ENCODE measurements at places on chromosomes 16 and 17. TPM values are rescaled to one million over a fixed set of nuclear protein-coding genes. Genes with fewer than 3 reads are reported as not detected.

- H3K4me1 ChIP-seq: no peaks in the 10 kb centered on the region
- no peaks in the 10 kb centered on the region for H3K36me3 ChIP-seq
- no peak for DNase-seq
- H3K27me3 ChIP-seq: no peaks in the 10 kb centered on the region
Measured at GRCh38 chr16:35344012-35344762, 1884.8 kb downstream of the TP53TG3F start.

GRCh38 chr17:34156741-34157589, 98.1 kb upstream of the CCL2 start:
- H3K4me3 ChIP-seq: no peak overlapping the region
- peaks cover 30% of the 10 kb centered on the region for H3K27me3 ChIP-seq
- H3K27ac ChIP-seq: no peak overlapping the region

DNA sequence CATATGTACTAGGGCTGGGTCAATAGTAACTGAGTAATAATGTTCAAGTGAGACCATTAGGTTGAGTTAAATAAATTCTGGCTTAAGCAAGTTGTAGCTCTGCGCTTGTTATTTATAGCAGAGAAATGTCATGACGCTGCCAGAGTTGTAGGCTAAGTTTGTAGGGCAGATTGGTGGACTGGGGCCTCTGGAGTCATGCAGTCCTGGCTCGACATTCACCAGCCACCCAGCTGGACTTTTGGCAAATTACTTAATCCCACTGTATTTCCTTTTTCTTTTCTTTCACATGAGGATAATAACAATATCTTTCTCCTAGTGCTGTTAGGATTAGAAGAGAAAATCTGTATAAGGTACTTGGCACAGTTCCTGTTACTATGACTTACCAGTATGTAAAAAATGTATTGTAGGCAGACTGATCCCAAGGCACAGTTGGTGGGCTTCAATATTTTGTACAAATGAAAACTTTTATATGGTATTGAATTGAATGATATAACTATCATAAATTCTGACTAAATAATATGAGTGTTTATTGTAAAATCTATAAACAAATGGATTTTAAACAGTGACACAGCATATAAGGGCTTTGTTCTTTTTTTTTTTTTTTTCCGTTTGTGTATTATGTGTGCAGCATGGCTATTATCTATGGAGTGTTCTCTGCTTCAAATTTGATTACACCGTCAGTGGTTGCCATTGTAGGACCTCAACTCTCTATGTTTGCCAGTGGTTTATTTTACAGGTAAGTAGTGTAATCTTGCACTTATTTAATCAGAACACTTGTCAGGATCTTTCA, 2.6 kb downstream of the MFSD11 start:
- peaks cover 28% of the 10 kb centered on the region for H3K36me3 ChIP-seq
- H3K27me3 ChIP-seq: no peaks in the 10 kb centered on the region
- peak overlapping the region; percentile 65 for H3K27ac ChIP-seq

DNA sequence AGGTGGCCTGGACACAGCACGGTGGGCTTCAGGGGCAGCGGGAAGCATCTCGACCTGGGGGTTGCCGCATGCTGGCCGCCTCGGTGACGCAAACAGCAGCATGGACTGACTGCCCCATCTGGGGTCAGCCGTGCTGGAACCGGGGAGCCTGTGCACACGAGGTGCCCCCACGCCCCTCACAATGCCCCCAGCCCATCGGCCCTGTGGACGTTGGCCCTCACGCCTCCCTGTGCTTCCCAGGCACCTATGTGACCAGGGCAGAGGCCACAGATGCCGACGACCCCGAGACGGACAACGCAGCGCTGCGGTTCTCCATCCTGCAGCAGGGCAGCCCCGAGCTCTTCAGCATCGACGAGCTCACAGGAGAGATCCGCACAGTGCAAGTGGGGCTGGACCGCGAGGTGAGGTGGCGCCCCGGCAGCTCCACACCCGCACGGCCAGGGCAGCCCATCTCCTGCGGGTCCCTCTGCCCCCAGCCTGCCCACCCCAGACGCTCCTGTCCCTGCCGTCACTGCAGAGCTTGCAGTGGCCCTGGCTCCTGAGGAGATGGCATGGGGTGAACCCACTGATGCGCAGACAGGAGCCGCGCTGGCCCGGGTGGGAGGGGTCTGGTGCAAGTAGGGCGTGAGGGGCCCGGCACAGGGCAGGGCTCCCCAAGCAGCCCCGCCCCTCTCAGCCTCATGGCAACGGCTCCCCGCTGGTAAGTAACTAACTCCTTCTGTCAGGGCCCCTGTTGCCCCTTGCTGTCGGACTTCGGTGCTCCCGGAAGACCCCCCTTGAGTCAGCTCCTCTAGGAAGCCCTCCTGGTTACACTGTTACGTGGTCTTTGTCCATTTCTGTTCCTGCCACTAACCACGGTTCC, 13.6 kb downstream of the CDH15 start:
- no peak for DNase-seq
- no peak overlapping the region for H3K27ac ChIP-seq
- no peaks in the 10 kb centered on the region for H3K27me3 ChIP-seq

DNA sequence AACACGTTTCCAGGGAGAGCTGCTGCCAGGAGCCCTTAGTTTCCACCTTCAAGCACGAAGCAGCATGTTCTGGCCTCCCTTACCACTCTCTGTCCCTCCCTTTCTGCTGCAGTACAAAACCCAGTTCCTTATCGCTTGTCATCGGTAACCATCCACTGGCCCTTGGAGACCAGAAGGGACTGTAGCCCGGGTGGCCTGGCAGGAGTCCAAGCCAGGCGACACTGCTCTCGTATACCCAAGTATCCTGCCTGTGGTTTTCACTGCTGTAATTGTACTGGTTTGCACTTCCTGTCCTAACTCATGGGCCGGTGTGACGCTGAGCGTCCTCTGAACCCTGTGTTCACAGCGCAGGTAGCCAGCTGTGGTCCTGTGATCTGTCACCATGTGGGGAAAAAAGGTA, 81.1 kb downstream of the MAF start:
- H3K27me3 ChIP-seq: no peaks in the 10 kb centered on the region
- H3K4me1 ChIP-seq: no peaks in the 10 kb centered on the region
- DNase-seq: no peak
- H3K36me3 ChIP-seq: no peaks in the 10 kb centered on the region
- H3K27ac ChIP-seq: no peak overlapping the region
- H3K4me3 ChIP-seq: no peak overlapping the region

DNA sequence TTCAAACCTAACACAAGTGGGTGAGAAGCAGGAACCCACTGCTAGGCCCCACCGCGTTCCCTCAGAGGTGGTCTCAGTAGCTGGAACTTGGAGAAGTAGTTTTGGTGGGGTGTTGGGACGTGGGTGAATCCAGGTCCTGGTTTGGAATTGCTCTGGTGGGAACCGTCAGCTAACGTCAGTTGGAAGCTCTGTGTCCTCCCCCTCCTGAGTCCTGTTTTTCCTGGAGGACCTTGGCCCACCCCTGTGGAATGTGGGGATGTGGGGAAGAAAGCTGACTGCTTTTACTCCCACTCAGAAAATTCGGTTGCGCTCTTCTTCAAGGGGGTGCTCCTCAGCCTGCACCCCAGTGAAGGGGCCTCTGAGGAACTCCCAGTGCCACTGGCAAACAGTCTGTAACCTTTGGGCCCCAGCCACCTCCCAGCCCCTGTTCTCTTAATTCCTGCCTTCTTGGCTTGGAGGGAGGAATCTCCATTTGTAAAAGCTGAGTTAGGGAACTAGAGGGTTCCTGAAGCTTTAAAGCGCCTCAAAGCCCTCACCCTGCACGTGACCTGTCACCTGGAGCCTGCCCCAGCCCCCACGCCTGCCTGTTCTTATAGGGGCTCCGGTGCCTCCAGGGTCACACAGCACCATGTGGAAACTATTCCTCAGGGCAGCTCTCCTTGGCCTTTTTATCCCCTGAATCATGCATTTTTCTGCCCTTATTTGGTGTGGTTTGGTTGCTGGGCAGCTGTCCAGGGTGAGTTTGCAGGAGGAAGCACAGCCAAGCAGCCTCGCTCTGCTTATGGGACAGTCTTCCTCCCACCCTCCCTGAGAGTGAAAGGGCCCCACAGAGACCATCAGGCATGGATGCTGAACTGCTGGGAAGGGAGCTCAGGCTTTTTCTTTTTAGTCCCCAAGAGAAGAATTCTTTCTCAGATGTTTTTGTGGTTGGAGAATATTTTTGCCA, 16.2 kb upstream of the NAGLU start:
- no peak overlapping the region for H3K4me3 ChIP-seq
- peak; percentile 22 for DNase-seq
- peak overlapping the region; percentile 63 for H3K27ac ChIP-seq
- H3K27me3 ChIP-seq: no peaks in the 10 kb centered on the region
- peaks cover 29% of the 10 kb centered on the region for H3K4me1 ChIP-seq
- H3K36me3 ChIP-seq: no peaks in the 10 kb centered on the region

DNA sequence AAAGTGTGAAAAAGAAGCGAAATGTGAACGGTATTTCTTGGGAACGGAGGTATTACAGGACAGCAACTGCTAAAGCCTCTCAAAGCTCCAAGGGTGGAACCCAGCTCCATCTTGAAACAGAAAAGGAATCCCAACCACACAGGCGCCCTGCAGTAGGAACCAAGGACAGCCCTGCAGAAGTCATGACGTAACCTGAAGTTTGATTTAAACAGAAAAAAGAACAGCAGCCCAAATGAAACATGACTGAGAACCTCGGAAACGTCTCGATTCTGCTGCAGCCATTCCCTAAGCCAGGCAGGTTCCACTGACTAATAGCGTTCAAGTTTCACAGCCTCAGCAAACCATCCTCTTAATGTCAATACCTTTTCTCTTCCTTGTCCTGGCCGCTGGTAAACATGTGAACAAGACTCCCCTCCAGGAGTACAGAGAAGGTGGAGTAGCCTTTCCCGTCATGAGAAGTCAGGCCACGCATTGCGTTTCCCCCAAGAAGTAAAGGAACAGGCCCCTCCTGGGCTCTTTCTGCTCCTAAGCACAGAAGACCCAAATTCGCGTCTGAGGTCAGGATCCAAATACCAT, 20.1 kb downstream of the SIAH1 start:
- no peak for DNase-seq
- H3K4me1 ChIP-seq: peaks cover 40% of the 10 kb centered on the region
- H3K27ac ChIP-seq: peak overlapping the region; percentile 91
- no peaks in the 10 kb centered on the region for H3K27me3 ChIP-seq

- no peak overlapping the region for H3K4me3 ChIP-seq
- no peak overlapping the region for H3K27ac ChIP-seq
- H3K36me3 ChIP-seq: no peaks in the 10 kb centered on the region
- DNase-seq: no peak
- H3K27me3 ChIP-seq: peaks cover 17% of the 10 kb centered on the region
- no peaks in the 10 kb centered on the region for H3K4me1 ChIP-seq
Measured at GRCh38 chr16:58219432-58219831, 21.5 kb upstream of the CSNK2A2 start.

DNA sequence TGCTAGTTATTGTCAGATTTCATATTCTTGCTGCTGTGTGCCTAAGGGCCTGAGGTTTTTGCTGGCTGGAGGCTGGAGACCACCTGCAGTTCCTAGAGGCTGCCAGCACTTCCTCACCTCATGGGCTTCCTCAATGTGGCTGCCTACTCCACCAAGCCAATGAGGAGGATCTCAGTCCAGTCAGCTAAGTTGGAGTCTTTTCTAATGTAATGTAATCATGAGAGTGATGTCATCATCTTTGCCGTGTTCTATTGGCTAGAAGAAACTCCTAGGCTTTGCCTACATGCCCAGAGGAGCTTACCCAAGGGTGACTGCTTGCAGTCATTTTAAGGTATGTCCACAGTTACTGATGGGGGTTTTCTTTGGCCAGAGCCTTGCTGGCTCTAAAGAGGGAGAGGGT, 53.0 kb downstream of the SOCS3 start:
- no peaks in the 10 kb centered on the region for H3K36me3 ChIP-seq
- no peak for DNase-seq
- no peak overlapping the region for H3K27ac ChIP-seq
- H3K4me1 ChIP-seq: no peaks in the 10 kb centered on the region
- no peaks in the 10 kb centered on the region for H3K27me3 ChIP-seq
- no peak overlapping the region for H3K4me3 ChIP-seq

DNA sequence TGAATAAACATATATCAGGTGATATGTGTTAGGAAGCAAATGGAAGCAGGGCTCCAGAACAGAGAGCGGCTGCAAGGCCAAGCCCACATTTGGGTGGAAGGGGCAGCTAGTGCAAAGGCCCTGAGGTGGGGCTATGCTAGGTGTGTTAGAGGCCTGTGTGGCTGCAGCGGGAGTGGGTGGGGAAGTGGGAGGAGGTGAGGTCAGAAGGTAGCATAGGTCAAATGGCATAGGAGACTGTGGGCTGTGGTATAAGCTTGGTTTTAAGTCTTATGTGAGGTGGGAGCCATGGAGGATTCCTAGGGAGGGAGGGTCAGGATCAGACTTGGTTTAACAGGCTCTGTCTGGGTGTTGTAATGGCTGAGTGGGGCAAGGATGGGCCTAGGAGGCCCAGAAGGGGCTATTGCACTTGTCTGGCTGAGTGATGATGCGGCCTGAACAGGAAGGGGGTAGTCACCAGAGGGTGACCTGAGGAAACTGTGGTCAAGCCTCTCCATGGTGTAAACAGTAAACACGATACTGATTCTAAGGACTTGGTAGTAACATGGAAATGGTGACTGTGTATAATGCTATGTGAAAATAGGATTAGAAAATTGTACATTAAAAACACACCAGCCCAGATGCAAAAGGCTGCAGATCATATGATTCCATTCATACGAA, 31.1 kb downstream of the RAI1 start:
- no peaks in the 10 kb centered on the region for H3K36me3 ChIP-seq
- H3K4me3 ChIP-seq: no peak overlapping the region
- no peaks in the 10 kb centered on the region for H3K27me3 ChIP-seq
- peaks cover 40% of the 10 kb centered on the region for H3K4me1 ChIP-seq
- no peak overlapping the region for H3K27ac ChIP-seq

DNA sequence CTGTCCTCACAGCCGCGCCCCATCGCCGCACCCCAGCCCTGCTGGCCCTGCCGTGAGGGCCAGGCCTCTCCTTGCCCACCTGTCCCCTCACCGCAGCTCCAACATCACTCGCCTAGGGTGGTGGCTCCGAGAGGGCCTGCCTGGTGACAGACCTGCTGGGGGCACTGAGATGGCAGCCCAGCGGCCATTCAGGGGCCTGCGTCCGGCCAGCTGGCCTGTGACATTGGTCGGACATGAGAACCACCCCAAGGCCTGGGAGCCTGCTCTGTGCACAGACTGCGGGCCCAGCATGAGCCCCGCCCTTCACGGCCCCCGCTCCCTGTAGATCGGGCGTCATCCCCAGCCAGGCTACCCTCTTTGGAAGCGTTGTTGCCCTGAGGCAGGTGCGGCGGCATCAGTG, 11.8 kb downstream of the NME3 start:
- H3K27me3 ChIP-seq: no peaks in the 10 kb centered on the region
- peaks cover 8% of the 10 kb centered on the region for H3K36me3 ChIP-seq
- no peaks in the 10 kb centered on the region for H3K4me1 ChIP-seq
- H3K27ac ChIP-seq: no peak overlapping the region

- peak overlapping the region; percentile 80 for H3K4me3 ChIP-seq
- H3K36me3 ChIP-seq: peaks cover 16% of the 10 kb centered on the region
- peak overlapping the region; percentile 94 for H3K27ac ChIP-seq
- DNase-seq: peak; percentile 62
Measured at GRCh38 chr17:64146418-64147109, 16.6 kb upstream of the ERN1 start.

Gene TK2
- total RNA-seq: 8.2 TPM

Gene ABCC11
- total RNA-seq: 0.13 TPM

Gene TBC1D3C
- not detected for total RNA-seq

Gene FBXO39
- not detected for total RNA-seq

Gene CAPNS2
- 0.42 TPM for total RNA-seq

Gene PLK1
- total RNA-seq: 227 TPM

Gene VMO1
- 39.7 TPM for total RNA-seq

Measured in A673 (cell line).